ENCODE measurements at places on chromosomes 13 and 19.

DNA sequence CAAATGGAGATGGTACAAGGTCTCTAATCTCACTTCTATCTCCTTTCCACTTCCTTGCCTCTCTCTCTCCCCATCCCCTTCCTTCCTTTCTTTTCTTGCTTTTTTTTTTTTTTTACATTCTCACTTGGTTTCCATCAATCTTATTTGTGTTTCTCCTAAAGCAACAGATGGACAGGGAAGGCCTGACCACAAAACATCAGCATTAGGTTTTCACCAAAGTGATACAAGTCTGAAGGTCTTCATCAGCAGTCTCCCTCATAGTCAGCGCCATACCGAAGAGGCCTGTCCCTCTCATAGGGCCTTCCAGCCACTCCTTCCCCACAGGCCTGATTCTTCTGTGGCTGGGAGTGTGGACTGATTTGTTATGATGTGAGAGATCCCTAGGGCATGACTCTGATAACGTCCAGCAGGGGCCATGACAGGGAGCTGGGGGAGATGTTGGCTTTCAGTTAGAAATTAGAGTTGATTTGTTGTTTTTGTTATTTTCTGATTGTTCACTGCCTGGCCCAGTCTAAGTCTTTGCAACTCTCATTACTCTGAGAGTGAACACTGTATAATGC, 158.7 kb downstream of the SLC7A1 start:
- no peak for DNase-seq

- no peak for DNase-seq
Measured at GRCh38 chr19:31127134-31127967, 221.9 kb downstream of the TSHZ3 start.

GRCh38 chr13:28575200-28575599, 80.3 kb upstream of the FLT1 start:
- DNase-seq: no peak

DNA sequence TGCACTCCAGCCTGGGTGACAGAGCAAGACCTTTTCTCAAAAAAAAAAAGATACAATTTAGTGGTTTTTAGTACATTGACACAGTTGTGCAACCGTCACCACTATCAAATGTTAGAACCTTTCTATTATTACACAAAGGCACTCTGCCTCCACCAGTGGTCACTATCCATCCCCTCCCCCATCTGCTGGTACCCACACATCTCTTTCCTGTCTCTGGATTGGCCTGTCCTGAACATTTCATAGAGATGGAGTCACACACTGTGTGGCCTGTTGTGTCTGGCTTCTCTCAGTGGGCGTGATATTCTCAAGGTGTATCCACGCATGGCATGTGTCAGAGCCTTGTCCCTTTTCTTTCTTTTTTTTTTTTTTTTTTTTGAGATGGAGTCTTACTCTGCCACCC, 11.2 kb downstream of the KDM4B start:
- DNase-seq: no peak
